ENCODE measurements at places on chromosomes 16 and 17.

- DNase-seq: no peak
- H3K36me3 ChIP-seq: no peaks in the 10 kb centered on the region
- no peaks in the 10 kb centered on the region for H3K27me3 ChIP-seq
- peaks cover 12% of the 10 kb centered on the region for H3K4me1 ChIP-seq
These were observed 103.0 kb downstream of the CYLD start for GRCh38 chr16:50844840-50845239.

GRCh38 chr16:85461022-85461813 lies 151.9 kb upstream of the GSE1 start:
- H3K4me3 ChIP-seq: no peak overlapping the region
- no peaks in the 10 kb centered on the region for H3K36me3 ChIP-seq
- H3K4me1 ChIP-seq: peaks cover 18% of the 10 kb centered on the region
- H3K27me3 ChIP-seq: peaks cover 39% of the 10 kb centered on the region

DNA sequence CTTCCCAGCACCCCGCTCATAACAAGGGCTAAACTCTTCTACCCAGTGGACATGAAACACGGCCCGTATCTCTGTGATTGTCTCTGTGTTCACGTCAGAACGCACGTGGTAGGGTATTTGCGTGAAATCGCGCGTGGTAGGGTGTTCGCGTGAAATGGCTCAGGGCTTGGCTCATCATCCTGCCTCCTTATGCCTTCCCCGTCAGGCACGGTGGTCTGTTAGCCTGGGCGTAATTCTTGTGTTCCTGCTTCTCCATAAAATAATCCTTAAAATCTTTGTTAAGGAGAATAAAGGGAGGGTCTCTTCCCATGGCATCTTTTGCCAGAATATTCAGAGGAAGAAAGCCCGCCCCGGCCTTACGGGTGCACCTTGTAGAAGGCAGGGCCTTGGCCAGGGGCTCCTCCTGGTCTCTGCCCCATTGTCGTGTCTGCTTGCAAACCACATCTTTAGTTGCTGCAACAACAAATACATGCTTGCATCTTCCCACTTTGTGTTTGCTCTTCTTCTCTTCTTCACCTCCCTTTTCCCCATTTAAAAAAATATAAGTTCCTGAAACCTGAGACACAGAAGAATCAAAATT lies 116.7 kb upstream of the CHMP6 start:
- peaks cover 4% of the 10 kb centered on the region for H3K36me3 ChIP-seq
- H3K4me3 ChIP-seq: no peak overlapping the region
- H3K27ac ChIP-seq: no peak overlapping the region

- H3K27me3 ChIP-seq: peaks cover 42% of the 10 kb centered on the region
- H3K4me1 ChIP-seq: no peaks in the 10 kb centered on the region
- H3K4me3 ChIP-seq: no peak overlapping the region
- H3K36me3 ChIP-seq: no peaks in the 10 kb centered on the region
- no peak overlapping the region for H3K27ac ChIP-seq
- DNase-seq: no peak
These were observed 7.3 kb upstream of the DDX52 start for GRCh38 chr17:37650419-37651003.

- no peak overlapping the region for H3K4me3 ChIP-seq
- no peaks in the 10 kb centered on the region for H3K36me3 ChIP-seq
- H3K4me1 ChIP-seq: peaks cover 1% of the 10 kb centered on the region
- no peaks in the 10 kb centered on the region for H3K27me3 ChIP-seq
These were observed 135.0 kb downstream of the IRF8 start for GRCh38 chr16:86033971-86034370.

DNA sequence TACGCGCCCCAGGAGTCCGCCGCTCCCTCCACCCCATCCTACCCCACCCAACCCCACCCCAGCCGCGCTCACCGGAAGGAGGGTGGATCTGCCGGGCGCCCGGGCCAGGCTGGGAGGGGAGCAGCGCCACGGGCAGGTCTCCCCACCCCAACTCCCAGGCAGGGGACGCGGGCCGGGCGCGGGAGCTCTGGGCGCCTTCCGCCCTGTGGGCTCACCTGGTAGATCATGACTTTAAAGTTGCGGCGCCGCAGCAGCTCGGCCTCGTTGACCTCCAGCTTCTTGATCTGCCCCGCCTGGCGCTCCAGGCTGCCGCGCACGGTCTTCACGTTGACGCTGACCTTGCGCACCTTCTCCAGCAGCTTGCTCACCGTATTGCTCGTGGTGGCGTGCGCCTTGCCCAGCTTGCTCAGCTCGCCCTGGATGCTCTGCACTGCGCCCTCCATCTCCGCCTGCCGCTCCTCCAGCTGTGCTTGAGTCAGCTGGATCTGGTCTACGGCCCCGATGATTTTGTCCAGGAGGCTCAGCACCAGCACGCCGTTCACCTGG lies 571 bp downstream of the CAVIN1 start:
- no peak overlapping the region for H3K27ac ChIP-seq
- peak; percentile 29 for DNase-seq
- H3K4me1 ChIP-seq: peaks cover 24% of the 10 kb centered on the region
- peak overlapping the region; percentile 50 for H3K4me3 ChIP-seq
- H3K27me3 ChIP-seq: peaks cover 21% of the 10 kb centered on the region

GRCh38 chr17:15216481-15216880 lies 48.6 kb downstream of the PMP22 start:
- no peaks in the 10 kb centered on the region for H3K4me1 ChIP-seq
- H3K27me3 ChIP-seq: no peaks in the 10 kb centered on the region
- no peaks in the 10 kb centered on the region for H3K36me3 ChIP-seq
- no peak for DNase-seq
- H3K4me3 ChIP-seq: no peak overlapping the region

DNA sequence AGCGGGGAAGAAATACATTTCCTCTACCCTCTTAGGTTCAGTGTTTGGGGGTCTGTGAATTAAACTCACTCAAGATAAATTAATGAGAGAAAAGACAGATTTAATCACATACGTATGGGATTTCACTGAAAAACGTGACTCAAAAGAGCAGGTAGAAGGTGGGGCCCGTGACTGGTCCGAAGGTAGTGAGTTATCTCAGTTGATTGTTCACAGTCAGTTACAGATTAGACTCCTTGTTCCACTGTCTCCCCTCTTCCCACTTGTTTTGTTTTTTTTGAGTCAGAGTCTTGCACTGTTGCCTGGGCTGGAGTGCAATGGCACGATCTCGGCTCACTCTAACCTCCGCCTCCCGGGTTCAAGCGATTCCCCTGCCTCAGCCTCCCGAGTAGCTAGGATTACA lies 301.2 kb downstream of the SEC14L1 start:
- H3K27me3 ChIP-seq: no peaks in the 10 kb centered on the region
- peak overlapping the region; percentile 98 for H3K27ac ChIP-seq
- H3K4me3 ChIP-seq: peak overlapping the region; percentile 26
- H3K36me3 ChIP-seq: peaks cover 7% of the 10 kb centered on the region
- no peak for DNase-seq

DNA sequence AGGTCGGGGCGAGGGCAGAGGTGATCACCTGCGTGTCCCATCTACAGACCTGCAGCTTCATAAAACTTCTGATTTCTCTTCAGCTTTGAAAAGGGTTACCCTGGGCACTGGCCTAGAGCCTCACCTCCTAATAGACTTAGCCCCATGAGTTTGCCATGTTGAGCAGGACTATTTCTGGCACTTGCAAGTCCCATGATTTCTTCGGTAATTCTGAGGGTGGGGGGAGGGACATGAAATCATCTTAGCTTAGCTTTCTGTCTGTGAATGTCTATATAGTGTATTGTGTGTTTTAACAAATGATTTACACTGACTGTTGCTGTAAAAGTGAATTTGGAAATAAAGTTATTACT lies 28.9 kb downstream of the STH start:
- peaks cover 43% of the 10 kb centered on the region for H3K36me3 ChIP-seq
- H3K4me1 ChIP-seq: no peaks in the 10 kb centered on the region
- no peak for DNase-seq
- no peaks in the 10 kb centered on the region for H3K27me3 ChIP-seq

- no peak overlapping the region for H3K4me3 ChIP-seq
- no peaks in the 10 kb centered on the region for H3K4me1 ChIP-seq
- no peak overlapping the region for H3K27ac ChIP-seq
- no peaks in the 10 kb centered on the region for H3K36me3 ChIP-seq
- no peaks in the 10 kb centered on the region for H3K27me3 ChIP-seq
These were observed 7.9 kb upstream of the MT2A start for GRCh38 chr16:56600398-56600999.

All from CD4-positive, alpha-beta T cell (primary cell).